ENCODE measurements at places on chromosomes 16 and 17.

DNA sequence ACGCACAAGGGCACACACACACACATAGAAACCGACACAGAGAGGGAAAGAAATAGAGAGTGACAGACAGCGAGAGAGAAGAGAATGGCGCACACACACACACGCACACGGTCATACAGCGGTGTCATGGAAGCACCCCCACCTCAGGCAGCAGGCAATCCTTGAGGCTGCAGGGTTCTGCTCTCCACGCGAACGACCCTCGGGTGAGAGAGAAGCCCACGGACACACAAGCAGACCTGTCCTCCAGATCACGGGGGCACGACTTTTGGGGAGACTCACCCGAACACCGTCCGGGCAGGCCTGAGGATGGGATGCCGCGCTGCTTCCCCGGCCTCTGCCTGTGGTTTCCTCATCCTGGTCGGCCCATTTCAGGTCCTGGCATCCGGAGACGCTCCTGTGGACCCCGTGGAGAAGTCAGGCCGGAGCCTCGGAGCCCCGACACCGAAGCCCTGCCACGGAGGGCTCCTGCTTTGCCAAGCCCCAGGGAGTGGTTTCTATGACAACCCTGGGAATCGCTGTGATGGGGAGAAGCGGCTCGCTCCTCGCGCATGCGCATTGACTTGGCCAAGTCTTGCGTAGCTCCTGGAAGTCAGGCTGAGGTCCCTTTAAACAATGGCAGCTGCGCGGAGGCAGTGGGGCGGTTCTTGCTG lies 118.2 kb upstream of the KCNJ18 start:
- DNase-seq: no peak

DNA sequence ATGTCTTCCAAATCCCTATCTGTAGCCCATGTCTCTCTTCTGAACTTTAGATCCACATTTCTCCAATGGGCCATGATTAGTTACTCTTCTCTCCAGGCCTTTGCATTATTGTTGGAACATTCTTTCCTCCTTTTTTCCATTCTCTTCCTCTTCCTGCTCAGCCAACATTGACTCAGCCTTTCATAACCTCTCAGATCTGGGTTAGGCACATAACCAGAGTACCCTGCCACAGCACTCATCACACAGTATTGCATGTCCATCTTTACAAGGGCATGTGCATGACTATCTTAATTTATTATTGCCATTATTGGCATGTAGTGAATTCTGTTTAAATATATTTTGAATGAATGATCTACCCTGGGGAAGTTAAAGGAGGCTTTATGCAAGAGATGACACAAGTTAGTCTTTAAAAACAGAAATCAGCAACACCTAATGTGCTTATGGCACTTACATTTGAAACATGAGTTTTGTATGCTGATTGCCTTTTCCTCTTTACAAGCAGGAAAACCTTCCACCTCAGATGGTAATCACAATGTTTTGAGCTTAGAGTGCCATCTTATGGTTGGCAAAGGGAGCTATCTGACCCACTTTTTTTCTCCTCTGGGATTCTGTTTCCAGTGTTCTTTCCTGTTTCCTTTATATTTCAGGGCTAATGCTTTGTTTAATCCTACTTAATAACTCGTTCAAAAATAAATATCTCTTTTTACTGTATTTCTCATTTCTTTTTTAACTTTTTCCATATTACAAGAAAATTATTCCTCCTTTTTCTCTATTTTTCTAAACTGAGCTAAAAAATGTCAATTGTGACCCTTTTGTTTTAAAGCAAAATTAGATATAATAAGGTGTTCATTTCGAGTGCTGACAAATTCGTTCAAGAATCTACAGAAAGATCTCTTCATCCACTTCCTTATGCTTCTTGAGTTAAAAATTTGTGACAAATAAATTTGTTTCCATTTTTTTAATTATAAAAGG lies 151.0 kb upstream of the RBL2 start:
- no peak for DNase-seq

- peak; percentile 46 for DNase-seq
These were observed 22.2 kb upstream of the PEMT start for GRCh38 chr17:17613708-17614114.

- no peak for DNase-seq
These were observed 14.7 kb upstream of the TVP23A start for GRCh38 chr16:10833271-10833670.

- no peak for DNase-seq
These were observed 10.2 kb downstream of the IL4R start for GRCh38 chr16:27323781-27324561.

DNA sequence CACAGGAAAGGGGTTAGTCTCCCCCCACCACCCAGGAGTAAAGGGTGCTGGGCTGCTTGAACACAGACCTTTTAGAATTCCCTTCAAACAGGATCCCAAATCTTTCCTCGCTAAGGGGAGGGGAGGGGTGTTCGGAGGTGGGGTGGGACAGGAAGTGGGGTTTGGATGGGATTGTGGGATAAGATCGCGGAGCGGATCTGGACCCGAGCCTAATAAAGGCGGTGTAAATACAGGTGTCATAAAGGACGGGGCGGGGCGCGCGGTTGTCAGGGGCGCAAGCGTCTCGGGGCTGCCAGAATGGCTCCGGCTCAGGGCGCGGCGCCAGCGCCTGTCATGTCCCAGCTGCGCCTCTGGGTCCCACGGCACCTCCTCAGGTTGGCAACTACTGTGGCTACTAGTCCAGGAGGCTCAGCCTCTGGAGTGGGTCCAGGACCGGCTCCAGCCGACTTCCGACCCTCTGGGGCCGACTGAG lies 59.8 kb upstream of the FBXO47 start:
- no peak for DNase-seq
